Activated CD8-positive, alpha-beta memory T cell treated with anti-CD3 and anti-CD28 coated beads, Interleukin-2, amount 10 ng/mL, durations not matched to agents 7 days and 5 days (primary cell): ENCODE measurements at places on chromosomes 2 and 18.

DNA sequence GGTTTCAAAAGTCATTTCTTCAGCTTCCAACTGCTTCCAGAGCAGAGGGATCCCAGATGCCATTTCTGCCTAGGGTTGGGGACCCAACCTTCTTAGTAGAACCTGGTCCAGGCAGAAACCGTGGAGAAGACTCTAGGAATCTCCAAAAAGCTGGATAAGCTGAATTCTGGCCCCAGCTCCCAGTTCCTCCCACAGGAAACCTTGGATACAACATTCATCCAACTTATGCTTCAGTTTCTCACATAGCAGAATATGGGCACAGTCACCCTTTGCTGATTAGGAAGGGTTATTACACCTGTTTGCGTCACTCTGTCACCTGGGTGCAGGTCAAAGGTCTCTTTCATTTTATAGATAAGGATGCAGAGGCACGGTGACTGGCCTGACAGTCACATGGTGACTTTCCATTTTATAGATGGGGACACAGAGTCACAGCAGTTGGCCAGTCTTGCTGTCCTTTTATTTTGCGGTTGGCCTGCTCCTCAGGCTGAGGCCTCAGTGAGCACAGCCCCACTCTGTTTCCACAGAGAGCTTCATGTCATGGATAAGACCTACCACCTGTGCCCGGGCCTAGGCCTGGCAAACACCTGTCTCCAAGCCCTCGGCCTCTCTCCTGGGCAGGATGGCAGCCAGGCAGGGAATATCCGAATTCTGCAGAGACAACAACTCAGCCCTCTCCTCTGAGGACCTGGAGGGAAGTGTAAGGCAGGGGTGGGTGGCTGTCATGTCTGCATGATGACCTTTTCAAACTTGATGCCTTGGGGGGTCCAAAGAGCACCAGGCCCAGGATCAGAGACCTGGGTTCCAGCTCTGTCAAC lies 148.8 kb downstream of the SMAD7 start:
- peak; percentile 30 for DNase-seq
- H3K36me3 ChIP-seq = no peaks in the 10 kb centered on the region
- peaks cover 37% of the 10 kb centered on the region for H3K4me1 ChIP-seq
- H3K27ac ChIP-seq = peak overlapping the region; percentile 34
- H3K4me3 ChIP-seq = no peak overlapping the region

GRCh38 chr2:32258242-32258641 lies 6.4 kb downstream of the NLRC4 start:
- H3K4me1 ChIP-seq = peaks cover 3% of the 10 kb centered on the region
- H3K27me3 ChIP-seq = no peaks in the 10 kb centered on the region
- no peaks in the 10 kb centered on the region for H3K36me3 ChIP-seq
- H3K4me3 ChIP-seq = no peak overlapping the region

GRCh38 chr2:54196646-54197045 lies 59.4 kb downstream of the TSPYL6 start:
- no peaks in the 10 kb centered on the region for H3K4me1 ChIP-seq
- DNase-seq = no peak
- no peaks in the 10 kb centered on the region for H3K27me3 ChIP-seq
- no peak overlapping the region for H3K4me3 ChIP-seq

GRCh38 chr2:240183006-240183874 lies 42.8 kb upstream of the OTOS start:
- no peak for DNase-seq
- H3K4me3 ChIP-seq = no peak overlapping the region
- peaks cover 15% of the 10 kb centered on the region for H3K27me3 ChIP-seq
- H3K27ac ChIP-seq = no peak overlapping the region
- H3K36me3 ChIP-seq = no peaks in the 10 kb centered on the region
- H3K4me1 ChIP-seq = no peaks in the 10 kb centered on the region

- DNase-seq = no peak
- peaks cover 6% of the 10 kb centered on the region for H3K36me3 ChIP-seq
- H3K27me3 ChIP-seq = peaks cover 2% of the 10 kb centered on the region
- no peak overlapping the region for H3K27ac ChIP-seq
- H3K4me3 ChIP-seq = no peak overlapping the region
Observed at GRCh38 chr2:28736034-28736433, 15.6 kb upstream of the PPP1CB start.
